Activated T-cell treated with anti-CD3 and anti-CD28 coated beads, Interleukin-2, amount 50 U/mL, for 72 hours (primary cell): ENCODE measurements at places on chromosomes 13 and 19.
A peak's percentile ranks its signal among the peaks of the same experiment; 100 is the strongest.

DNA sequence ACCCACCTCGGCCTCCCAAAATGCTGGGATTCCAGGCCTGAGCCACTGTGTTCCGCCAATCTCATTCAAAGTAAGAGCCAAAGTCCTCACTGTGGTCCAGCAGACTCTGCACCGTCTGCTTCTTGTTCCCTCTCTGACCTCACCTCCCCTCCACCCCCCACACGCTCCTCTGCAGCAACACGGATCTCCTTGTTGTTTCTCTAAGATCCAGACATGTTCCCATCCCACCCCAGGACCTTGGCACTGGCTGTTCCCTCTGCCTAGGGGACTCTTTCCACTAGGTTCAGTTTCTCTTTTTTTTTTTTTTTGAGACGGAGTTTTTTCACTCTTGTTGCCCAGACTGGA, 38.4 kb downstream of the LTBP4 start:
- no peak for DNase-seq

- DNase-seq, result no peak
Observed at GRCh38 chr19:10133596-10133995, 13.9 kb upstream of the EIF3G start.

DNA sequence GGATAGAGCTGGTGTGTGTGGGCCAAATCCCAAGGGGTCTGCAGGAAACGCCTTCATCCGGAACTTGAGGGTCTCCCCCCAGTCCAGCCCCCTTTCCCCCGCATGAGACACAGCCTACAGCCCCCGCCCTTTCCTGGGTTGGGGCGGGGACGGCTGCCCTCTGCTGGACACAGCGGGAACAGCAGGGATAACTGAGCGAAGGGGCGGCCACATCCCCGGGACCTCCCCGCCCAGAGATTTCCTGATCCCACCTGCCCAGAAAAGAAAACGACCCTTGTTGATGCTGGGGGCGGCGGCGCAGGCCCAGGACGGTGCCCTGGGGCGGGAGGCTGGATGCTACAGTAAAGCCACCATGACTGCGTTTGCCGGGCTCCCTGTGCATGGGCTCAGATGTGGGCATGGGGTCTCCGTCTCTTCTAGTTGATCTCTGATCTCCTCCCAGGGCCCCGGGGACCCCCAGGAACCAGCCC, 14.2 kb downstream of the ONECUT3 start:
- DNase-seq, result peak; percentile 56

- DNase-seq, result no peak
Observed at GRCh38 chr19:411723-412355, 2.9 kb upstream of the C2CD4C start.

DNA sequence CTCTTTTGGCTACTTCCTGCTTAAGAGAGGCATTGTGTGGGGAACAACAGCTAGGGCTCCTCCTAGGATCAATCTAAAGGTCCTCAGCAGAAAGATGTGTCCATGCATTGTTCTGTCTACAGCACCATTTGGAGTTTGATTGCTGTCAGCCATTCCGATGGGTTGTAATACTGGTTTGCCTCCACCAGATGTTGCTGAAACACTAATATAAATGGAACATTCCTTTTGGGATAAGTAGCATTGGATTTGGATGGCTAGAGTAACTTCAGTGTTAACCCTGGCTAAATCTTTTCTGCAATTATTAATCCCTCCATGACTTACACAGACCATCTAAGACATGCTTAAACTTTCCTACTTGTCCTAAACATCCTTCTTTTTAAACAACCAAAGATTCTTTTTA, 104.2 kb downstream of the TDRD3 start:
- DNase-seq, result no peak

GRCh38 chr19:45186509-45187334, 8.1 kb downstream of the BLOC1S3 start:
- no peak for DNase-seq

- no peak for DNase-seq
Observed at GRCh38 chr13:93298713-93299112, 72.1 kb downstream of the GPC6 start.

DNA sequence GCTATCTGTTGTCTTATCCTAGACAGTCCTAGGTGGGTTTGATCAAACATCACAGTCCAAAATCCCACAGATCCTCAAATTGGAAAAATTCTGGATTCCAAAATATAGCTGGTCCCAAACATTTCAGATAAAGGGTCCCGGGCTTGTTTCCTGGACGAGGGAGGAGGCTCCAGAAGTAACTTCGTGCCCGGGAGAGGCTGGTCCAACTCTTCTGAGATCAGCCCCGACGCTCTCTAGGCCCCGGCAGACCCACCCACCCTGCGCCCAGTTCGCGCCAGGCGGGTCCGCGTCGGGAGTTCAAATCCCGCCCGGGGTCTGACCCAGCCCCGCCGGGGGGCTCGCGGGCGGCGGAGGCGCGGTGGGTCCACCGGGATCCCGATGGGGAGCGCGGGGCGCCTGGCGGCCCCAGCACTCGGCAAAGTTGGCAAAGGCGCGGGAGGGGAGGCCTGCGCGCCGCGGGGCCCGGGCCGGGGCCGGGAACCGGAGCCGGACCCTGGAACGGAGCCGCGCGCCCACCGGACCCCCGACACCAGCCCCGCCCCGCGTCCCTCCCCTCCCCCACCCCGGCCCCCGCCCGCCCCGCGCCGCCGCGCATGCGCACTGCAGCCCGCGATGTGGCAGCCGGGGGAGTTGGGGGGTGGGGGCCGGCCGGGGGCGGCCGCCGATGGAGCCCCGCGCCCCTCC, 513 bp downstream of the MIER2 start:
- DNase-seq, result peak; percentile 29

- peak; percentile 90 for DNase-seq
Observed at GRCh38 chr19:38233740-38234251, 9.8 kb upstream of the DPF1 start.

DNA sequence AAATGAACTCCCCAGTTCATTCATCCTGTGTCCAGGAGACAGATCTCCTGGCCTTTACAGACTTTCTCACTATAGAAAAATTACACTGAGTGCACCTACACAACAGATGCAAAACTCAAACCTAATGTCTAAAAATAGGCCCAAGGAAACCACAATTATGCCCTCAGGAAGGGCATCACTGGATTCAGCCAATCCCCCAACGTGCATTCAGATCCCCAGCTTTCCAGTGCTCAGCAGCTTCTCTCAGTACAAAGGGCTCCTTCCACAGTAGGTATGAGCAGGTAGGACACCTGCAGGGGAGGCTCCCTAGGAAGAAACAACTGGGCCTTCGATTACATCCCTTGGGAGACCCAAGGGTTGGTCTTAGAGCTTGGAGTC, 2.1 kb downstream of the ZNF709 start:
- DNase-seq, result no peak

- no peak for DNase-seq
Observed at GRCh38 chr13:99725644-99726043, 224.4 kb downstream of the TM9SF2 start.

DNA sequence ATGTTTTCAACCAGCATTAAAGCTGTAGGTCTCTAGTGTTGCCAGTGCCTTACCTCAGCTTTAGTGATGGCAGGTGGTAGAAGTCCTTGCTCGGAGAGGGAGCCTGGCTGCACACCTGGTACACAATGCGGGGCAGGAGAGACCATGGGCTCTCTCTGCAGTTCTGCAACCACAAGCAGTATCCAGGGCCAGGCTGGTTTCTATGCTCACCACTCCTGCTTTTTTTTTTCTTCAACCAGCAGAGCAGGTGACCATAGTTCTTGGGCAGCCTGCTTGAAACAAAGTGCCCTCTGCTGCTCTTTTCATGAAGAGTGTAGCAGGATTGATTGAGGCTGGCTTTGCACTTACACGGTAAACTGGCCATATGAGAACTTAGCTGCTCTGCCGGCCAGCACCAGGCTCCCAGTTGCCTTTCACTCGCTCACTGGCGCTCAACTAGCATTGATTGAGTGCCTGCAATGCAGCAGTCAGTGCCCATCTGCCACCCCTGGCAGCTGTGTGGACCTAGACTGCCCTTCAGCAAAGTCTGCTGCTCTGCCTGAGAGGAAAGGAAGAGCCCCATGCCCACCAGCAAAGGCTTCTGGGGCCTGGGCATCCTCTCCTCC, 4.4 kb upstream of the CHAMP1 start:
- DNase-seq, result no peak

- no peak for DNase-seq
Observed at GRCh38 chr13:57824121-57824520, 192.6 kb downstream of the PCDH17 start.

GRCh38 chr13:40660141-40660664, 6.2 kb downstream of the FOXO1 start:
- no peak for DNase-seq
